ENCODE measurements at places on chromosomes 16 and 17.

DNA sequence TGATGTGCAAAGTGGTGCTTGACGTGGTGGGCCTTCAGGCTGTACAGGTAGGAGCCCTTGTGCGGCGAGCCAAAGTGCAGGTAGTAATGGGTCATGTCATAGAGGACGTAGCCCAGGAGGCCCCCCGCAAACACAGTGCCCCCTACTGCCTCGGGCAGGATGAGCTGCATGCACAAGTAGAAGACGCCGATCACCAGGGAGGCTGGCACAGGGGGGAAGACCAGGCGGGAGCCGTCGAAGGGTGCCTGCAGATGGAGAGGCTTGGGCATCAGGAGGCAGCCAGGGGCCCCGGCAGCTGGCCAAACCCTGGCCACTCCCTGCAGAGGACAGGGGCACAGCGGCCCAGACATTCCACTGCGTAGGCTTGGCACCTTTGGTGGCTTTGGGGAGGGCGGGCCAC is 15.7 kb upstream of the MLKL start:
- DNase-seq, result no peak

DNA sequence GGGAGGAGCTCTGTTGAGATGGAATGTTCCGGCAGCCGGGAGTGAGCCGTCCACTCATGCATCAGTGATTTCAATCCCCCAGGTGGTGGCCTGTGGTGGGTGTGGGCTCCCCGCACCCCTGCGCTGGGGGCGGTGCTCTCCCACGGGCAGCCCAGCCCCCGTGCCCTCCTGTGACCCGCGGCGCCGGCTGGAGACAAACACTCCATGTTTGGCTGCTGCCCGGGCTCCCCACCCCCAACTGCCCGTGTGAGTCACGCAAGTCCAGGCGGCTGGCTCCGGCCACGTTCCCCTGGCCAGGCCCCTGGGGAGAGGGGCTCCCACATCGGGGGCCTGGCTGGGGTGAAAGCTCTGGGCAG is 29.4 kb downstream of the CACNA1H start:
- no peak for DNase-seq

DNA sequence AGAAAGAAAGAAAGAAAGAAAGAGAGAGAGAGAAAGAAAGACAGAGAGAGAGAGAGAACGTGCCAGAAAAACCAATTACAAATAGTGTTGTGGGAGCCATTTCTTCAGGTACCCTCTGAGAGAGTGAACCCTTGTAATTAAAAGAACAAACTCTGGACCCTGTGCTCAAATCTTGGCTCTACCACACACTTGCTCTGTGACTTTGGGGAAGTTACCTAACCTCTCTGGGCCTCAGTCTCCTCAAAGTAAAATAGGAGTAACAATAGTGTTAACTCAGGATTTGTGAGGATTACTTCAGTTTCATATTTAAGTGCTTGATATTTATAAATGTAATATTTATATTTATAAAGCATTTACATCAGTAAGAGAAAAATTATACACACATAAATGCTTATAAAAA is 139.8 kb downstream of the GSG1L start:
- DNase-seq, result no peak

DNA sequence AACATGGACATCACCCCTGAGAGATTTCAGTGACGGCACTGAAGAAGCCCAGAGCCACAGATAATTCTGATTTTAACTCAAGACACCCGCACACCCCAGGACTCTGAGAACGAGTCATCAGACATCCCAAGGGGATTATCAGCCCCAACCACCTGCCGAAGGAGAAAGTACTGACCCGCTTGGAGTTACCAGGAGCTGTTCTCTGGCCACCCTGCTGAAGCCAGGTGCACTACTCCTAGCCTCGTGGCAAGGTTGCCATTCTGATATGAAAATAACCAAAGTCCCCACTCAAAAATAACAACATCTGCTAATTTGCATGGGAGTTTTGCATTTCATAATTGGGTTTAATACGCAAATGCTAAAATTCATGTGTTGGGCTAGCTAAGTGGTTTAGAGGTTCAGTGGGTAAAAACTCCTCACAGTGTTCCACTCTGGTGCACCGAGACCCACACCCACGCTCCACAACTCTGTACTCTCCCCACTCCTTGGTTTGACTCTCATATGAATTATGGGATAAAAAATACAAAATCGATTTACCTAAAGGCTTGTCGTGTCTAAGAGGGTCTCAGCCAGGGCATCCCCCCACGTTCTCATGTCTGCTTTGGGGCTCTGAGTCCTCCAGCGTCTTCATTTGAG is 143.0 kb upstream of the NOL11 start:
- DNase-seq, result no peak

DNA sequence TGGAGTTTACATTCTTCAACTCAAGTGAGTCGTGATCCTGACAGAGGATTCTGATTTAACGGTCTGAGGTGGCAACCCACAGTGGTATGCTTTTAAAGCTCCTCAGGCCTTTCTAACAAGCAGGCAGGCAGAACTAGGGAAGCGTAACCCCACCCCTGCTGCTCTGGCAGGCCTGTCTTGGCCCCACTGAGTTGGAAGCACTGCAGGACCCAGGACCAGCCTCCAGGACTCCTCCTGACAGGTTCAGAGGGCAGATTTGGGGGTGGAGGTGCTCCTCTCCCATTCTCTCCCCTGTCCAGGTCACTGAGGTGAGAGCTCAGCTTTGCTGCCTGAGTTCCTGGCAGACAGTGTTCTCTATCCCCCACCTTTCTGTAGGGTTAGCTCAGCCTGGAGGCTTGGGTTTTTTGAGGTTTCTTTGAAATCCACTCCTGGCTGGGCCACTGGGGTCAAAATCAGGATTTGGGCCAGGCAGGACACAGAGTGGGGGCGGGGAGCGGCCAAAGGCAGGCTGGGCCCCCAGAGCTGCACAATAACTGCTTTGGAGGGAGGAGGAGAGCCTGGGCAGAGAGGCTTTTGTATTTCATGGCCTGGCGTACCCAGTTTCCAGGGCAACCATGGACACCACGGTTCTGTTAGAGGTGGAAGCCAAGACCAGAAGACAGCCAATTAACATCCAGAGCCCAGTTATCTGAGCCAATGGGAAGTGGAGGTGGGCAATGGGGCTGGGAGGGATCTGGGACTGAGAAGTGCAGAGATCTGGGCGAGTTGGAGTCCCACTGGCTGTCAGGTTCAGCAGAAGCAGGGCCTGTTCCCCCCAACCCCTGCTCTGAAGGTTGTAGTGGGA is 9.5 kb downstream of the MRPL27 start:
- DNase-seq, result no peak

DNA sequence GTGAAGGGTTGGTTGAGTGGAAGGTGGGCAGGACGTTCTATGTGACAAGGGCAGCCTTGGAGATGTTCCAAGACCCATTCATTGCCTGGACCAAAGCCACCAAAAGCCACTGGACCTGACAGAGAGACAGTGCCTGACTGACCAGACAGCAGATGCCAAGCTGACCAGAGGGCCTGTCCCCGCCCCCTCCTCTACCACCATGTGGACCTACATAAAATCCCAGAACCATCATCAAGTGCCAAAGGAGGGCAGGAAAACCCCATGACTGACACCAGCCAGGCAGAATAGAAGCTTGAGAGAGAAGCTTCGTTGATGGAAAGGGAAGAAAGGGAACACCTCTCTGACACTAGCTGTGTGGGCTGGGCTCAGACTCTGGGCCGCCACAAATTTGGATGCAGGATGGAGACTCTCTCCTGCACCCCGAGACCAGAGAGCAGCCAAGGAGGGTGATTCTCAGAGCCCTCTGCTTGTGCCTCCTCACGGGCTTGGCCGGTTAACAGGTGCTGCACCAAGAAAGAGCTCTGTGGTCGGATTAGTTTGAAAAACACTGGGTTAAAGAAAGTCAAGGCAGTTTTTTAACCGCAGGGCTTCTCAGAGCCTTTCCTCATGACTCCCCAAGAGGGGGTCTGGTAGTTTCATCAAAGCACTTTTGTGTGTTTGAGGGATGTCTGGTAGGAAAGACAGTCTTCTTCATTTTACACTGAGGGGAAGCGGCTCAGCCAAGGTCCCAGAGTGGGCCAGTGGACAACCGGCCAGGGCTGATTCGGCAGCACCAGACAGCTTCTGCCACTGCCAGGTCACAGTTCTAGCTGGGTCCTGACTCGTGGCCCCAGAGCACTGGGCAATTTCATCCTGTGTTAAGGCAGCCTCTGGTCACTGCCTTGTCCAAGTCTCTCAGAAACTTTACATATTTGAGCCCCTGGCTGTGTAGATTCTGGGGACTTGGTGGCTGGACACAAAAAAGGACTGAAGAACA is 1.7 kb downstream of the TNFRSF13B start:
- no peak for DNase-seq

DNA sequence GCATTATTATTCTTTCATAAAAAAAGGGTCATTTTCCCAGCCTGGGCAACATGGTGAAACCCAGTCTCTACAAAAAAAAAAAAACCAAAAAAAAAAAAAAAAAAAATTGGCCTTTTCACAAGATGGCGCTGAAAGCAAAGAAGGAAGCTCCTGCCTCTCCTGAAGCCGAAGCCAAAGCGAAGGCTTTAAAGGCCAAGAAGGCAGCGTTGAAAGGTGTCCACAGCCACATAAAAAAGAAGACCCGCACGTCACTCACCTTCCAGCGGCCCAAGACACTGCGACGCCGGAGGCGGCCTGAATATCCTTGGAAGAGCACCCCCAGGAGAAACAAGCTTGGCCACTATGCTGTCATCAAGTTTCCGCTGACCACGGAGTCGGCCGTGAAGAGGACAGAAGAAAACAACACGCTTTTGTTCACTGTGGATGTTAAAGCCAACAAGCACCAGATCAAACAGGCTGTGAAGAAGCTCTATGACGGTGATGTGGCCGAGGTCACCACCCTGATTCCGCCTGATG is 4.9 kb upstream of the PGAP6 start:
- no peak for DNase-seq

DNA sequence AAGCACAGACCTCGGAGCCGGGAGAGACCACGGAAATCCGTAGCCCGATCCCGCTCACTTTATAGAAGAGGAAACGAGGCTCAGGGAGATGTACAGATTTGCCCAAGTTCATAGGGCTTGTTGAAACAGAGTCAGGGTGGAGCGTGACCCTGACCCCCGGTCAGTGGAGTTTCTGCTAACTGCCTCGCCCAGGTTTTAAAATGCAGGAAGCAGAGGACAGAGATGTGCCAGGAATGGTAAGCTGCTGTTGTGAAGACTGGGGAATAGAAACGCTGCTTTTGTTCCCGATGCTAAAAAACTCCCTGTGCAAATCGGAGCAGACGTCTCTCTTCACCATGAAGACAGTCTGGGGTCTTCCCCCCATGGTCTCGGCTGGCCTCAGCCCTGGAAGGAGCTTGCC is 403.0 kb downstream of the SEC14L1 start:
- no peak for DNase-seq

- DNase-seq, result no peak
Measured at GRCh38 chr17:7745748-7746470, 28.4 kb downstream of the DNAH2 start.

- DNase-seq, result no peak
Measured at GRCh38 chr16:7731141-7731540, 398.5 kb downstream of the RBFOX1 start.

DNA sequence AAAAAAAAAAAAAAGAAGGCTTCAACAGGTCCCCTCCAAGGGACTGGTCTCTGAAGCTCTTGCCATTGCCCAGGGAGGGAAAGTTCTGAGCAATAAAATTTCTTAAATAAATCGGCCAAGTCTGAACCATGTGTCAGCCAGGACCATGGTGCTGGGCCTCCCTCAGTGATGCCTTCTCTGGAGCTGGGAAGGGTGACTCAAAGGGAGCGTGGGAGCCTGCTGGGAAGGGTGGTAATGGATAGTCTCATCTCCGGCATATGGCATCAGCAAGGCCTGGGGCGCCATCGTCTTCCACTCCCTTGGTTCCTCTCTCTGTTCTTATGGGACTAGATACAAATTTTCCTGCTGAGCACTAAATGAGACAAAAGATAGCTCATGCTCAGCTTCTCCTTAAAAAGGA is 2.3 kb downstream of the VKORC1 start:
- no peak for DNase-seq

GRCh38 chr17:82668631-82669099 is 20.4 kb upstream of the WDR45B start:
- DNase-seq, result no peak

Data from NCI-H2171 (cell line).